A549 (cell line): ENCODE measurements at places on chromosomes 16 and 17.

DNA sequence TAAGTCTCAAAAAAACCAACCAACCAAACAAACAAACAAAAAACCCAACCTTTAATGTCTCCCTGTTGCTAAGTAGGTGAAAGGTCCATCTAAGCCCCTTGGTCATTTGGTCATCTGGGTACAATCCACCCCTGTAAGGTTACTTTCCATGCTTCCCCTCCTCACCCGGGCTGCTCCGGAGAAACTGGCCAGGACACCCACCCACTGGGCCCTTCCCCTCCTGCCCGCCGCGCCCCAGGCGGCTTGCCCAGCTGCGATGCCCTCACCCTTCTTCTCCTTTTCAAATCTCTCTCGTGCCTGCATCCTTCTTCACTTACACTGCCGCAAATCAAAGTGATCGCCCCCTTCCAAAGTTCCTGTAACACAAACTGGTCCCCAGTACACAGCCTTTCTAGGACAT, 2.0 kb downstream of the NTAN1 start:
- no peak for DNase-seq

DNA sequence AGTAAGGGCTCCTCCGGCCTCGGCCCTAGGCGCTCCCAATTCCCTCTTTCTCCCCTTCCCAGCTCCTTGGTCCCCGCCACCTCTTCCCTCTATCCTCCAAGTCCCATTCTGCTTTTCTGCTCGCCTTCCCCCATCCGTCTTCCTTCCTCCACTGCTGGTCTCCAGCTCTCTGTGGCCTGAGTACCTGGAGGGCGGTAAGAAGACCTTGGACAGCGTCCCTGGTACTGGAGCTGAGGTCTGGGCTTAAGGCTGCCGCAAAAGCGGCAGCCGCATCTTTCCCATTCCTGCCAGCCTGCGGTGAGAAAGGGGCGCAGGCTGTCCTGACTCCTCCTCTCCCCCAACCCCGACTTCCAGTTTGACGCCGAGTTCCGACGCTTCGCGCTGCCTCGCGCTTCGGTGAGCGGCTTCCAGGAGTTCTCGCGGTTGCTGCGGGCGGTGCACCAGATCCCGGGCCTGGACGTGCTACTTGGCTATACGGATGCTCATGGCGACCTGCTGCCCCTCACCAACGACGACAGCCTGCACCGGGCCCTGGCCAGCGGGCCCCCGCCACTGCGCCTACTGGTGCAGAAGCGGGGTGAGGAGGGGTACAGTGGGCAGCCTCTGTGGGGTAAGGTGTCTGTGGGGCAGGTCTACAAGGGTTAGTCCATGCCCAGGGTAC, 471 bp downstream of the PARD6A start:
- peak; percentile 46 for DNase-seq

DNA sequence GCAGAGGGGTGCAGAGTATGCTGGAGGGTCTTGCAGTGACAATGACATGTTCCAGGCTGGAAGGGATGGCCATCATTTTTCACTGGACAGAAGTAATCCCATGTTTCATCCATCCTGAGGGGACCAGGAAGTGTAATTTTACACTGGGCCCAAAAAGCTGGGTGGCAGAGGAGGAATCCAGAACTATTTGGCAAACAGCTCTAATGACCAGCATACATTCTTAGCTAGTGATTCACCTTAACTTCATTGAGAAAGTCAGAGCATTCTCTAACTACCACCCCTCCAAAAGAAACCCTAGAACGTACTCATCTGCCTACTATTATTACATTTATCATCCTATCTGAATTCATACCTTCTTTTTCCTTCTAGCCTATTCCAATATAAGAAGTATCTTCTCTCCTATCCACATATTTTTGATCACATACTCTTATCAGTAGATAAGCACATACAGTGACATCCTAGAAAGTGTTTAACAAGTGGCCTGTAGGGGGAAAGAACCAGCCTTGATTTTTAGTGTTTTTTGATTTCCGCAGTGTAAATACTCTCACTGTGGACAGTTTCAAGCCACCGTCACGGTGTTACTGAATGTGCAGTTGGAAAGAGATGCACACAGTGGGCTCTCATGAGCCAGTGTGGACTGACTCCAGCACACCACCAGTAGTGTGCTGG, 118.1 kb downstream of the FTO start:
- peak; percentile 45 for DNase-seq

- DNase-seq = no peak
Observed at GRCh38 chr17:73013301-73013700, 79.2 kb downstream of the SLC39A11 start.

DNA sequence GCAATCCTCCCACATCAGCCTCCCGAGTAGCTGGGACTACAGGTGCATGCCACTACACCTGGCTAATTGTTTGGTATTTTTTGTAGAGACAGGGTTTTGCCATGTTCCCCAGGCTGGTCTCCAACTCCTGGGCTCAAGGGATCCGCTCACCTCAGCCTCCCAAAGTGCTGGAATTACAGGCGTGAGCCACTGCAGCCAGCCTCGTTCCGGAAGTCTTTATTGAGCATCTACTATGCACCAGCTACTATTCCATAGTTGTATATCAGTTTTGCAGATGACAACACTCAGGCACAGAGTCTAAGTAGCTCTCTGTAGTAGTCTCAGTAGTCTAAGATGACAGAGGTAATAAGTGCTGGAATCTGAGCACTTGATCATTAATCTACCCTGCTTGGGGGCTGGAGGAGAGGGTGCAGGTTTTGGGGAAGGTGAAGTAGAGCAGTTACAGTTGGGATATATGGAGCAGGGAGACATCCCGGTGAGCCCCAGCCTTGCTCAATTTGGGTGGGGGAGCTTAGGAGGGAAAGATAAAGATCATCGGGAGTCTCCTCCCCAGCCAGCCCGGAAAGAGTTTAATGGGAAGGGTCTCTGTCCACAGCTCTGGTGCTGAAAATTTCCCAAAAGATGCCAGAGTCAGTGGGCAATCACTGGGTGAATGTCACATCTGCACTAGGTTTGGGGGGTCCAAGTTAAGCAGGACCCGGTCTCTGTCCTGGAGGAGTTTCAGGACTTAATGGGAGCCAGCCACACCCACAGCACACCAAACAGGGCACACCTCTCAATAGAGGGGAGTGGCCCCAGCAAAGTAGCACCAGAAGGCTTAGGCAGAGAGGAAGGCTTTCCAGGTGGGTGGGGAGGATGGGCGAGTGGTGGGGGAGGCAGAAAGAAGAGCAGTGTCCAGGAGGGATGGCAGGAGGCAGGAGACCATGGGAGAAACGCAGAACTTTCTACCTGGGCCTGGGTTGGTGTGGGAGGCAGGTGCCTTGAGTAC, 1.7 kb downstream of the OTOP3 start:
- DNase-seq = no peak

- DNase-seq = no peak
Observed at GRCh38 chr16:10876315-10876714, 687 bp upstream of the CIITA start.

DNA sequence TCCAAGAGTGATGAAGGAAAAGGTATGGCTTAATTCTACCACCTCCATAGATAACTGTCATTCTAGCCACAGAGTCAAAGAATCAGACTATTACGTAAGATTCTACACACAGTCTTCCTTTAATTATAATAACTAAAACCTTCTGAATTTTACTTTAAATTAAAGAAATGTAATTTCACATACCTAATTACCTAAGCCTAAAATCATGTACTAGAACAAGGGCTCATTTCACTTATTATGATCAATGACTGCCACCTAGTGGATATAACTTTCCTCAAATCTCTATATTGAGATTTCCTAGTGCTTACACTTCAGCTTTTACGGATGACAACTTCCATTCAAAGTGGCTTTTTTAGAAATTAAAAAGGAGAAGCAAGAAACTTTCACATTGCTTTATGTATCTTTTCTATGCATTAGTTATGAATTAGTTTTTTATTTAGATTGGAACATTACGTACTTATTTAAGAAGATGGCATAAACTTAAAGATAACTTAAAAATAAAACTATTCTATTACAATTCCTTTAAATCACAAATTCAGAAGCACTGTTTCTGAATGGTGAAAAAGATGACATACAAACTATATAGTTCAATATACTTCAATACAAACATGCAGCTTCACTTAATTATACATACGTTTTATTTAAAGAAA, 18.2 kb upstream of the ABCA10 start:
- DNase-seq = peak; percentile 55

GRCh38 chr17:76502341-76503211, 1.4 kb upstream of the RHBDF2 start:
- DNase-seq = no peak

DNA sequence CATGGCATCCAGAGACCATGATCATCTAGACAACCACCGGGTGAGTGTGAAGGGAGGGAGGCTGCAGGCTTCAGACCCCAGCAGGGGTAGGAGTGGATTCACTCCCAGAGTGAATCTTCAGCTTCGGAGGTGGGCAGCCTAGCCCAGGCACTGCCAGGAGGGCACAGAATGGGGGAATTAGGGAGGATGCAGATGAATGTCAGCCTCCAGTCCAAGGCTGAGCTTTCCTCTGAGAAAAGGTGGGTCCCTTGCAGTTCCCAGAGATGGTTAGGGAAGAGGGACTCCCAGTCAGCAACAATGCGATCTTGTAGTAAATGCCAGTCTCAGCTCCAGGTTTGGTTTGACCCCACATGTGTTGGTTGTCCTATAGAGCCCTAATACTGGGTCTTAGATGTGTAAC, 36.7 kb upstream of the POLR3E start:
- DNase-seq = no peak

- no peak for DNase-seq
Observed at GRCh38 chr17:79031996-79032875, 8.3 kb downstream of the C1QTNF1 start.

GRCh38 chr16:51343411-51343810, 192.3 kb upstream of the SALL1 start:
- no peak for DNase-seq

DNA sequence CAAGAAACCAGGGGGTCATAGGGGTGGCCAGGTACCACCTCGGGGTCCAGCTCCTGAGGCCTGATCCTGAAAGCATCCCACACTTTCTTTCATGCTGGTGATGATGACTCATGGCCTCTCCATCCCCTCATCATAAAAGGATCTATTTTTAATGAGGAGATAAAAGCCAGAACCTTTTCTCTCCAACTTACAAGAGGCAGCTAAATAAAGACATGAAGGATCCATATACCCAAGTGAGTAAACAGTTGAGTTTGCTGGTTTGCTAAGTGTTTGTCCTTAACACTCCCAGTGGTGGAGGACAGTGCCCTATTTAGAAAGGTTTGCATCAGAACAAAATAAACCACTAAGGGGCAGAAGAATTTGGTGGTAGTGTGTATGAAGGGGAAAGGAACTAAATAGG, 383.8 kb downstream of the GRIN2A start:
- DNase-seq = no peak

DNA sequence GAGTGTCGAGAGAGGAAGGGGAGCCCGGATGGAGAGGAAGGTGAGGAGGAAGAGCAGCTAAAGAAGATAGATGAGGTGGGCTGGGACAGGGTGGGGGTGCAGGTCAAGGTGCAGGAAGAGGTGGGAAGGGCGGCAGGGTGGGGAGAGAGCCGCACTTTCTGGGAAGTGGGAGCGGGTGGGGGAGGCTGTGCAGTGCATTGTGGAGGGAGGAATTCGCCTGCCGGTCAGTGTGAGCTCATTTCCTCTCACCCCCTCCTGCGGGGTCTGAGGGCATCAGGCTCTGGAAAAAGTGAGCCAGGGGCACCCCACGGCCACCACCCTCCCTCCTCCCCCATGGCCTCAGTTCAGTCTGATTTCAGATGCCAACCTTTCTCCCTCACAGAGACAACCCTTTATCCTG, 2.5 kb upstream of the ARHGAP23 start:
- no peak for DNase-seq

DNA sequence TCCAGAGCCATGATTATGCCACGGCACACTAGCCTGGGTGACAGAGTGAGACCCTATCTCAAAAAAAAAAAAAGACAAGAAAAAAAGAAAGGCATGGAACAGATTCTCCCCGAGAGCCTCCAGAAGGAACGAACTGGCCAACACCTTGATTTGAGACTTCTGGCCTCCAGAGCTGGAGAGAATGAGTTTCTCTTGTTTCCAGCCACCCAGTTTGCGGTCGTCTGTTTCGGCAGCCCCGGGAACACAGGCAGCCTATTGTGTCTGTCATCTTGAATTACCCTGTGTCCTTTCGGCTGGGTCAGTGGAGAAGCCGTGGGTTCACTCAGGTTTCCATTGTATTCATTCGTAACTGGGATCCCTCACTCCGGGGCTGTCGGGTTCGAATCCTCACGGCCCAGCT, 83.9 kb downstream of the RPA1 start:
- no peak for DNase-seq

DNA sequence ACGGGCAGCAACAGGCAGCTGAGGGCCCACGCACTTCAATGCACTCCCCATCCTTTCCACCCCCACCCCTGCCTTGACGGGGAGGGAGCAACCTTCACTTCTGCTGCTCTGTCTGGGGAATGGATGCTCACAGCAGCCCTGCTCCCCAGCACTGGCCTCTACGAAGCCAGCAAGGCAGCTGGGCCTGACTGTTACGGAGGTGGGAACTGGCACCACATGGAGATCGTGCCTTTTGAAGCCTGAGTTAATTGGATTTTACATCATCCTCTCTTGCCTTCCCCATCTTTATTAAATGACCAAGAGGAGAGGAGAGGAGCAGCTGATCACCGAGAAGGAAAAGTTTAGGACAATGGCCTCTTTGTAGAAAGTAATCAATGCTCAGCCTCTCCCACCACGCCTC, 187.0 kb upstream of the RPL38 start:
- DNase-seq = no peak
